ENCODE measurements at places on chromosomes 7 and 10.

DNA sequence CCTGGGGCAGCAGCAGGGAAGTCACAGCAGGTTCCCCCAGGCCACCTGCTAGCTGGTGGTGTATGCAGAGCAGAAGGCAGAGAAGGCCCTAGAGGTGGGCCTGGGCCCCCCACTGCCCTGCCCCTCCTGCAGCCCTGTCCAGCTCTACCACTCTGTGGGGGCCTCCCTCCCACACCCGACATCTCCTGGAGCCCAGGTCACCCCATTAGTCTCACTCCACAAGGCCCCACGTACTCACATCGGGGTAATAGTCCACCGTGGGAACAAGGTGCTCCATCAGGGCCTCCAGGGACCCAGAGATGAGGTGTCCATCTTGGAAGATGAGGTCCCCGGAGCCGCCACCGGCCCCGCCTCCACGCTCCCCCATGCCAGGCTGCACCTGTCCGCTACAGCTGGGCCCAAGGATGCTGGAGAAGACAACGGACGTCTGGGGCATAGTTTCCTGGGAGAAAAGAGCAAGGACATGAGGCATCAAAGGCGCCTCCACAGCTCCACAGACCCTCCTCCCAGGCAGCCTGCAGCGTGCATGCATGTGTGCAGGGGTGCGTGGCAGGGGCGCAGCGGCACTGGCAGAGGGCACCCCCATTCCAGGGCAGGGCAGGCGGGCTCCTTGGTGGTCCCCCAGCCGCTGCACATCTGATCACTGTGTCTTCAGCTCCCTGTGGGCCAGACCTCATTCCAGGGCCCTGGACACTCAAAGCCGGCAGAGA is 61.0 kb downstream of the RASGEF1A start:
- DNase-seq, result no peak

DNA sequence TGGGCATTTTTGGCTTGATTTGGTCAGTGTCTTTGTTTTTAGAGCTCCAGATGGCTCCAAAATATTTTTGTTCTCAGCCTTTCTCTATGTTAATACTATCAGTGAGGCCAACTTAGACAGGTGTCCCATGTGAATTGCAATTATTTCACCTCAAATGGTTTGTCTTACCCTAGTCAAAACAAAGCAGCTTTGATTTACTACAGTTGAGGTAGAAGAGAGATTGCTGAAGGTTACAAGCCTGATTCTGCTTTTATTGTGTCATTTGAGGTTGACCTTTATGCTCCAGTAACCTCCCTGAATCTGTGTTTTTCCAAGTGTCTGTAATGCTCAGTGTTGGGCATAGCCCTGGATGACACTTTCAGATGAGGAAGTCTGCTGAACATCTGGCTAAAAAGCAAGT is 882.9 kb downstream of the NRG3 start:
- DNase-seq, result no peak

DNA sequence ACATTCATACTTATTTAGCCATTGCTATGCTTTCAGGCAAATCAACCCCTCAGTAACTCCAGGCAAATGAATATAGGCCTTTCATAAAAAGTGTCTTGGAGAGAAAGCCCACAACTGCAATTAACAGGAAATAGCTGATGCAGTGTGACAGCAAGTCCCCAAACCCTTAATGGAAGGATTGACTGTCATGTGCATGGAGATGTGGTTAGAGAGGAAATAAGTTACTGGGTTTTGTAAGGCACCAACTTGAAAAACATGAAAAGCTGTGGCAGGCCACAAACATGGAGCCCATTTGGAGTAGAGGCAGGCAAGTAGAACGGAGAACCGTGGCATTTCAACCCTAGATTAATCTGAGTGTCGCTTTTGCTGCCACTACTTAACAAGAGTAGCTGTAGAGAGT is 549.4 kb upstream of the C7orf33 start:
- DNase-seq, result no peak

DNA sequence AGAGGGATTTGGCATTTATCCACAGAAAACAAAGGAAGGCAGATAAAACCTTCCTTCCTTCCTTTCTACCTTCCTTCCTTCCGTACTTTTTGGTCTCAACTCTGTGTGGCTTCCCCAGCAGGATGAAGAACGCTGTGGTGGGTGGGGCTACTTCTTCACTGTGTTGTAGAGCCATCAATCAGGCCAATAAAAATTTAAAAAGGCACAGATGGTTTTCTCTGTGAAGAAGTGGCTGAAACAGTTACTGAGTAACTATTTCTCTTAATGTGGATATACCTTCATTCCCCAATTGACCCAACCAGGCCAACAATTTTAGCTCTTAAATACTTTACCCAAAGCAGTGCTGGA is 75.8 kb downstream of the ZNF92 start:
- no peak for DNase-seq

GRCh38 chr7:27172823-27173510 is 1.2 kb downstream of the HOXA10 start:
- no peak for DNase-seq

DNA sequence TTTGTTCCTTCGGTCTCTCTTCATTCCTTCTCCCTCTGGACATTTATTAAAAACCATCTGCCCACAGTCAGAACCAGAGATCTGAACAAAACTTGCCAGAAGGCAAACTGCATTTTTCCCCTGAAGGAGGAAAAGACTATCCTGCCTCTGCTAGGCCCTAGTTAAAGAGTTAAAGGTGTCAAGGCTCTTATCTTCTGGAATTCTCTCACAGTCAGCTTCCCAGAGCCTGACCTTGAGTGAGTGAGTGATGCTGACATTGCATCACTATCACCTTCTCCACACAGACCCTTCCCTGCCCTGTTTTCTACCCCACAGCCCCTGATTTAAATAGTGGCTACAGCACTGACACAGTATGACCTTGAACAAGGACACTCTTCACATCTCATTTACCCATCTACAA is 16.4 kb downstream of the FRMPD2 start:
- no peak for DNase-seq

- peak; percentile 88 for DNase-seq
These were observed 403.9 kb upstream of the CELF2 start for GRCh38 chr10:10613656-10614244.

Measured in spinal cord (tissue), 10 donors.